HCEC 1CT (cell line): ENCODE measurements at places on chromosomes 1 and 21.

GRCh38 chr1:11967028-11967547 is 13.2 kb upstream of the MFN2 start:
- peak; percentile 23 for DNase-seq

- DNase-seq = no peak
Observed at GRCh38 chr21:9735421-9735961, 785.9 kb upstream of the TPTE start.

DNA sequence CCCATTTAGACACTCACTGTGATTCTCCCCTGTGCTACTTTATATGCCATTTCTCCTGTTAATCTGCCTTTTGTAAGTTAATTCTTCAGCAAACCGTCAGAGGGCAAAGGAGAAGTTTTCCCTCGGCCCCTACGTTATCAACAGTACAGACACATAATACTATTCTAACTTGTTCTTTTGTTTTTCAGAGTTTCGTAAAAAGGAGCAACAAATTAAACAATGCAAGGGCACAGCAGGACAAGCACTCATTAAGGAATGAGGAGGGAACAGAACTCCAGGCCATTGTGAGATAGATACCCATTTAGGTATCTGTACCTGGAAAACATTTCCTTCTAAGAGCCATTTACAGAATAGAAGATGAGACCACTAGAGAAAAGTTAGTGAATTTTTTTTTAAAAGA is 32.3 kb downstream of the CNN3 start:
- DNase-seq = no peak

DNA sequence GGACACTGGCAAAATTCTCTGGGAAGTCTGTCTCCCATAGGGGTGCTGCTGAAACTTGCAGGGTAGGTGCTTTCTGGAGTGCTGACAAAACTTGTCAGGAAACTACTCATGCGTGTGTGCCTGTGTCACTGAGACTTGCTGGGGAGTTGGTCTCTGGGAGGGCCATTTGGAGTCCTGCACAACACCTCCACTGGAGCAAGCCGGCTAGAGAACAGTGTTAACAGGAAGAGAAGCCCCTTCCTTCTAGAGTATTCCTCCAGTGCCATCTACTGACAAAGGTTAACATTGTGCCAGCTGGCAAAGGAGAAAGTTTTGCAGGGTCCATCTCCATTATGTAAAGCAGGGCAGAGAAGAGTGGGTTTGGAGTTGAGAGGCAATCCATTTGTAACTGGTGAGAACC is 30.0 kb downstream of the ZMYM4 start:
- peak; percentile 42 for DNase-seq

- DNase-seq = no peak
Observed at GRCh38 chr1:205499789-205500188, 4.7 kb upstream of the CDK18 start.

DNA sequence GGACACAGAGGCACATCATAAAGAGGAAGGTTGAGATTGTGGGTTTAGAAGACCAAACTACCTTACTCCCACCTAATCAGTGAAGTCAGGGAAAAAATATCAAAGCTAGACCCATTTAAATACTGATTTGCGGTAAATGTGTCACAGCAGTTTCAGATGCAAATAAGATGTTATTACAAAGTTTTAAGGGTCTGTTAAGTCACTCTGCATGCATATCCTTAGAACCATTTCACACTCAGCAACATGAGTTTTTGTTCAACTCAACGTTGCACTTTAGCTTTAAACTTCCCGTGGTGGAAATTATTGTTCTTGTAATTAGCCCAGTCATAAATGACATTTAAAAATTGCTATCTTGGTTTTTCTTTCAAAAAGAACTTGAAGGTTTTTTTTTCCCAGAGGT is 34.8 kb downstream of the RPAP2 start:
- no peak for DNase-seq

DNA sequence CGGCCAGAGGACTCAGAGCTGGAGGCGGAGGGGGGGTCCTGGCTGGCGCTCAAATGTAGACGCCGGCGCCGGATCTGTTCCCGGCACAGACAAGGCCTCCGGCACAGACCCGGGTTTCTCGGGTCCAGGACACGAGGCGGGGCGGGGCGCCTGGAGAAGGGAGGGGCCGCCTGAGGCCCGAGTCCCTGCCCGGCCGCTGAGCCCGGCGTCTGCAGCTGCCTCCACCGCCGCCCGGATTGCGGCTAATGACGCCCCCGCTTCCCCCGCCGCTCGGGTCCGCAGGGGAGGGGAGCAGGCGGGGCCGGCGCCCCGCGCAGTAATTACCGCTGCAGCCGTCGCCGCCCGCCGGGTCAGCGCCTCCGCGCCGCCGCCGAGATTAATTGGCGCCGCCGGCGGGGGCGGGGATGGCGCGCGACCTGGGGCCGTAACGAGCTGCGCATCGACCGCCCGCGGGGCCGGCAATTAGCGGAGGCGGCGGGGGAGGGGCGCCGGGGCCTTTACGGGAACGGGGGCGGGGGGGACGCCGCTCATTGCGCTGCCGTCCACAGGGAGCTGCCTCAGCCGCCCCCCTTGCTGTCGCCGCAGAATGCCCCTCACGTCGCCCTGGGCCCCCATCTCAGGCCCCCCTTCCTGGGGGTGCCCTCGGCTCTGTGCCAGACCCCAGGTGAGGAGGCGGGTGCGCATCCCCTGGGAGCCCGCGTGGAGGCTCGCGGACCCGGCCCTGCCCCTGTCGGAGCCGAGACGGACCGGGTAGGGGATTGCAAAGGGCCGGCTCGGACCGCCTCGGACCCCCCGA is 17.3 kb downstream of the NOC2L start:
- peak; percentile 61 for DNase-seq

GRCh38 chr1:173122958-173123852 is 72.5 kb upstream of the TNFSF18 start:
- peak; percentile 93 for DNase-seq

- peak; percentile 67 for DNase-seq
Observed at GRCh38 chr21:37463083-37463801, 96.7 kb downstream of the DYRK1A start.

- no peak for DNase-seq
Observed at GRCh38 chr1:24323281-24323680, 4.1 kb downstream of the GRHL3 start.

DNA sequence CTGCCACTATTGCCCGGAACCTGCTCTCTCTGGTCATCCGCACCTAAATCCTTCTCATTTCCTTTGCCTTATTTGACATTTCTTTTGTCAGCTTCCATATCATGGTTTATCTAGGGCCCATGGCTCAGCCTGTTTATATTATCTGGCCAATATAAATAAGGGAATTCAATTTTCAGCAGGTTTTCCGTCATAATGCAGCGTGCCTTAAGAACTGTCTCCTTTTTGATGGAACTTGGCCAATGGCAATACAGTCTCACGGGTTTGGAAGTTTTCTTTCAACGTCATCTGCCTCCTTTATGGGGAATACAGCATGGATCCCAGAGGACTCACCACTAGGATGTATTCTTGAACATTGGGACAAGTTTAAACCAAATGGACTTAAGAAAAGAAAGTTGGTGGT is 77.8 kb upstream of the KIAA0040 start:
- no peak for DNase-seq

DNA sequence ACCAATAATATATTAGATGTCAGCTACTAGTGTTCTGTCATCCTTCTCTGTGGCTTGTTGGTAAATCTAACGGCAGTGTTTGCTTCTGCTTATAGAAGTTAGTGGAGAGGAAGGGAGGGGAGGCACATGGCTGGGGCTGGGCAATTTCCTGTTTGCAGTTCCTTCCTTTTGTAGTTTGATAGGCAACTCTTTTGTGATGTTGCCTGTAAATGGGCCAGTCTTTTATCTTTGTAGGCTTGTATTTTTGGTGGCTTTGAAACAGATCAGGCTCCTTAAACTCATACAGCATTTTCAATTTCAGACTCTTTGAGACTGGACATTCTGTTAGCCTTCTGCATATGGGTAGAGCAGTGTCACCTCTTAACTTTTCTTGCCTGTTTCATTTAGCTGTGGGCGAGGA is 48.1 kb downstream of the CDC14A start:
- DNase-seq = peak; percentile 8

- no peak for DNase-seq
Observed at GRCh38 chr1:72435025-72435424, 152.7 kb upstream of the NEGR1 start.

DNA sequence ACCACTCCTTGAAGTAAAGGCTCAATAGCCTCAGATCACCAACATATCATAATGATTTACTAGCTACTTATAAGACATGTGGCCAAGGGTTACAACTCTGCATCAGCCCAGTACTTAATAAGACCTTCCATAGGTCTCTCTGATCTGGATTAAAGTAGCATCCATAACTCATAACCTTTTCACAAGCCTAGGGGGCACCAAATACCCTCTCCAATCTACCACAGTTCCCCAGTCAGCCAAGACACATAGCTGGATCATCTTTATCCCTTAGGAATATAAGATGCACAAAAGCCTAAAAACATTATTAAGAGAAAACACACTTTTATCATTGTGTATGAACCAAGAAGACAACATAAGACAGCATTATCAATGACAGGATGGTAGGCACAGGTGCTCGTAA is 22.1 kb downstream of the SSX2IP start:
- peak; percentile 34 for DNase-seq

DNA sequence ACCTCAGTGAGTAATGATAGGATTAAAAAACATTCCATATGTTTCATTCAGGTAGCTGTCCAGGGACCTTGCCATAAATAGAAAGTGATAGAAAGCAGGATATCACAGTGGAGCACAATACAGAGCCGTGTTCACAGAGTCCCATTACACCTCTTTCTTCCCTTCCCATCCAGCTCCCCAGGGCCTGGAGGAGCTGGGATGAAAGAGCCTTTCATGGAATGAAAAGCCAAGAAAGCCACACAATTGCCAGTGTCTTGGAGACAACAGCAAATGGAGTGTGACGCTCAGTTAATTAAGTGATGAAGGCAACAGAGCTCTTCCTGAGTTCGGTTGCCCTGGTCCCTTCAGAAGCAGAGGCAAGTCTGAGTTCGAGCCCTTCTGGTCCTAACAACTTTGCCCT is 387.3 kb upstream of the PLXNA2 start:
- DNase-seq = no peak

DNA sequence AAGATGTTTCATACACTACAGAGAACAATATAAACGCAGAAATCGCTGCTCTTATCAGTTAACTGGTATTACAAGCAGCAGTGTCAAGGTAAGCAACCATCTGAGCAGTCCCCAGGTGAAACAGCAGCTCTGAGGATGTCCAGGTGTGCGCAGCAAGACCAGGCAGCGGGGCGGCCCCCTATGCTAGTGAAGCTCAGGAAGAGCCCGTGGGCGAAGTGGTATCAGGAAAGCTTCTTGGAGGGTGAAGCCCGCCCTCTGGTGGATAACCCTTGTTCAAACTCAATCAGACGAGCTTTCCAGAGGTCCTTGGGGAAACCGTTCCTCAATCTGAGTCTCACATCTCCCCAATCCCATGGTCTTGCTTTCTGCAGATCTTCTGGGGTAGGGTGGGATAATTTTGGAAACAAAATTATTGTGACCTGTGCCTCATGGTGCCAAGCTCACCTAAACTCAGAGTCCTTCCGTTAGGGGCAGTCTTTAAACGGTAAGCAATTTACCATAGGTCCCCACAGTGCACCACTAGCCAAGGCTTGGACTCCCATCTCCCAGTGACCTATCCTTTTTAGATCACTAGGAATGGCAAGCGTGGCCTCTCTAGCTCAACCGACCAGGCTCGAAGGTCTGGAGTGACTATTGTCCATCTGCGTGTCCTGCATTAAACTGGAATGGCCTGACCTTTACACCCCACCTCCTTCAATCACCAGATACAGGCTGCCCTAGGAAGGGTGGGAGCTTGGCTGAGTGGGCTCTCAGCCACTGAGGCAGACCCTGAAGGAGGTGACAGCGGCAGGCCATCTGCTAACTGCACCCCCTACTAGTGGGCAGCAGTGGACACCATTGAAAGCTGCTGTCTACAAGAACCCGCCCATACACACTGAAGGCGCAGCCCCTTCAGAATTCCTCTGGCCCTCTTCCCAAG is 13.6 kb upstream of the FAM110D start:
- peak; percentile 72 for DNase-seq

- DNase-seq = no peak
Observed at GRCh38 chr1:170310951-170311350, 165.2 kb downstream of the NTMT2 start.

GRCh38 chr1:29415156-29415830 is 179.0 kb downstream of the PTPRU start:
- DNase-seq = no peak

- no peak for DNase-seq
Observed at GRCh38 chr21:42426876-42427480, 23.3 kb downstream of the UBASH3A start.

GRCh38 chr1:235648954-235649367 is 623 bp downstream of the GNG4 start:
- DNase-seq = peak; percentile 8

- no peak for DNase-seq
Observed at GRCh38 chr1:165070675-165071074, 285.8 kb downstream of the LMX1A start.

GRCh38 chr1:226525750-226526149 is 22.8 kb upstream of the STUM start:
- DNase-seq = peak; percentile 36

GRCh38 chr1:38644092-38644491 is 215.5 kb downstream of the RRAGC start:
- DNase-seq = no peak

DNA sequence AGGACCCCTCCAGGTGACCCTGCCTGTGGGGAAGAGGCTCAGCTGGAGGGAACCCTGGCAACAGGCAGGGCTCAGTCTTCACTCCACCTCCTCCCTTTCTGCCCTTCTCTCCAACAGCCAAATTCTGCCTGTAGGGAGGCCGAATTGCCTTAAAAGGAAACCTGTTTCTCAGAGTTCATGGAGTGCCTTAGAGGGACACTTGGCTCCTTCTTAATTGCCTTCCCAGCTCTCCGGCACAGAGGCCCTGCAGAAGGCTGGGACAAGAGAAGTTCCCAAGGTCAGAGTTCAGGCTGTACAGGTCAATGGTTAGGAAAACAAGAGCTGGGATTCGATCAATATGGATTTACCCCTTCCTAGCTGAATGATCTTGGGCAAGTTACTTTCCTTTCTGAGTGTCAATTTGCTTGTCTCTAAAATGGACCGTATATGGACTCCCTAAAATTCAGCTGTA is 6.2 kb downstream of the CSRP1 start:
- DNase-seq = no peak

DNA sequence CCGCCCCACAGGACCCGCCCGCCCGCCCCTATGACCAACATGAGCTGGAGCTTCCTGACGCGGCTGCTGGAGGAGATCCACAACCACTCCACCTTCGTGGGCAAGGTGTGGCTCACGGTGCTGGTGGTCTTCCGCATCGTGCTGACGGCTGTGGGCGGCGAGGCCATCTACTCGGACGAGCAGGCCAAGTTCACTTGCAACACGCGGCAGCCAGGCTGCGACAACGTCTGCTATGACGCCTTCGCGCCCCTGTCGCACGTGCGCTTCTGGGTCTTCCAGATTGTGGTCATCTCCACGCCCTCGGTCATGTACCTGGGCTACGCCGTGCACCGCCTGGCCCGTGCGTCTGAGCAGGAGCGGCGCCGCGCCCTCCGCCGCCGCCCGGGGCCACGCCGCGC is 7.9 kb upstream of the IBA57 start:
- no peak for DNase-seq

DNA sequence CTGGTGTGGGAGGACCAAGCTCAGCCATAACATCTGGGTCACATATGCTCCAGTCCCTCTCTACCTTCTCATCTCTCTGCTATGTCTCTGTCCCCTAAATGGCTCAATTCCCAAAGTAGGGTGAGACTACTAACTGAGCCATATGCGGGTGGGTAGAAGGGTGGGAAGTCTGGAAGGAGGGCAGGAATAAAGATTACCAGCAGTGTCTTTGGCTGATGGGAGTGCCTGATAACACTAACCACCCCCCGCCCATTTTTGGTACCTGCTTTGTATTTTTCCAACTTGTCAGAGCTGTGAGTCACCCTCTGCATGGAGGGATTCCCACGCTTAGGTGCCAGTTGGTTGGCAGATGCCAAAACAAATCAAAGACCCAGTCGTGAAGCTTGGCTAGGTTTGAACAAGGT is 14.9 kb upstream of the SSBP3 start:
- DNase-seq = no peak
